ENCODE measurements at places on chromosomes 16 and 17.

- DNase-seq = no peak
These were observed 49.3 kb downstream of the AKAP10 start for GRCh38 chr17:19928299-19928698.

DNA sequence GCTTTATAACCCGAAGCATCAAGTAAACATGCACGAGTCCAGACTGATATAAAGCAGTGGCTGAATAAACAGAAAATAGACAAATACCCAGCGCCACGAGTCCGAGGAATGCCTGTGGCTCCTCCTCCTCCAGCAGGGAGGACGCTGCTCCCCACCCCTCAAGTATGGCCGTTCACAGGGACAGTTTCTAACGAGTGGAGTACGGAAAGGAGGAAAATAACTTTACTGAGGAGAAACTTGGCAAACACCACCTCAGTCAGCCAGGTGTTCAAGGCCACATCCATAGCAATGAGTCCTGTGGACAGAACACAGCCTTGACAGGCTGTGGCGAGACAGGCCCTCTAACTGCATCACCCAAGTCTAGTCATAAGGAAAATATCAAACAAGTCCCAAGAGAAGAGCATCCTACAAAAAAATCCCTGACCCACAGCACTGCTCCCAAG is 9.2 kb downstream of the ZDHHC7 start:
- no peak for DNase-seq

- DNase-seq = no peak
These were observed 9.3 kb downstream of the ZACN start for GRCh38 chr17:76088041-76088867.

- DNase-seq = no peak
These were observed 440.9 kb upstream of the MAF start for GRCh38 chr16:80041410-80041809.
